ENCODE measurements at places on chromosomes 3 and 15. TPM values are rescaled to one million over a fixed set of nuclear protein-coding genes. Genes with fewer than 3 reads are reported as not detected.
A peak's percentile ranks its signal among the peaks of the same experiment; 100 is the strongest.

GRCh38 chr3:193777524-193777923 lies 184.5 kb downstream of the OPA1 start:
- H3K27ac ChIP-seq = no peak overlapping the region
- H3K27me3 ChIP-seq = no peaks in the 10 kb centered on the region
- H3K36me3 ChIP-seq = no peaks in the 10 kb centered on the region
- peaks cover 6% of the 10 kb centered on the region for H3K4me1 ChIP-seq

GRCh38 chr15:101556273-101556672 lies 66.8 kb upstream of the PCSK6 start:
- H3K27ac ChIP-seq = no peak overlapping the region
- no peaks in the 10 kb centered on the region for H3K4me1 ChIP-seq
- H3K27me3 ChIP-seq = no peaks in the 10 kb centered on the region
- no peak for DNase-seq

- H3K4me3 ChIP-seq = no peak overlapping the region
- H3K27me3 ChIP-seq = no peaks in the 10 kb centered on the region
- peaks cover 13% of the 10 kb centered on the region for H3K4me1 ChIP-seq
- no peaks in the 10 kb centered on the region for H3K36me3 ChIP-seq
These were observed 5.0 kb downstream of the CMTM8 start for GRCh38 chr3:32243519-32243918.

DNA sequence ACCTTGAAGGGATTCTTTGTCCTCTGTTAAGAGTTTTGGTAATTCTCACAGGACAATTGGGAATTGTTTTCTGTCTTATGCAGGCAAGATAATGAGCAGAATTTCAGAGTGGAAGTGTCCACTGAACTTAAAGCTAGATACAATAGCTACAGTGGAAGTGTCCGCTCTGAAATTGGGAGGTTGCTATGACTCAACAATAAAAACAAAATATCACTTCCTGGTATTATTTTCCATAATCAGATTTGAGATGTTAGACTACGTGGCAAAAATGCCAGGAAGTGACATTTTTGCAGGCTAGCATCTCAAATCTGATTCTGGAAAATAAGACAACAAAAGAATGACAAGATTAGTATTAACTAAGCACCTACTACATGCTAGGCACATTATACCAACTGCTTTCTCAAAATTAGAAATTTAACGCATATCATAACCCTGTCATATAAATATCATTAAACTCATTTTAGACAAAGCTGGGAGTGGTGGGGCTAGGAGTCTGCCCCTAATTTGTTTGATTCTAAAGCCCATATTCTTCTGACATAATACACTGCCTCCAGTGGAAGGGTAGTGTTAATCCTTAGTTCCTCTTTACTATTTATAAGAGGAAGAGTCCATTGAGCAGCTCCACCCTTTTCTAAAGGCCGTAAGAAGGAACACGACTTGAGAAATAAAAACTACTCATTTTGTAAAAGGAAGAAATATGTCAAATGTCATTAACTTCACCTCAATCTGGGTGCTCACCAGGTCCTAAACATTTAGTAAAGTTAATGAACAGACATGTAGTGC lies 266.9 kb upstream of the STT3B start:
- no peak overlapping the region for H3K4me3 ChIP-seq
- no peak overlapping the region for H3K27ac ChIP-seq
- H3K4me1 ChIP-seq = no peaks in the 10 kb centered on the region
- H3K27me3 ChIP-seq = no peaks in the 10 kb centered on the region

DNA sequence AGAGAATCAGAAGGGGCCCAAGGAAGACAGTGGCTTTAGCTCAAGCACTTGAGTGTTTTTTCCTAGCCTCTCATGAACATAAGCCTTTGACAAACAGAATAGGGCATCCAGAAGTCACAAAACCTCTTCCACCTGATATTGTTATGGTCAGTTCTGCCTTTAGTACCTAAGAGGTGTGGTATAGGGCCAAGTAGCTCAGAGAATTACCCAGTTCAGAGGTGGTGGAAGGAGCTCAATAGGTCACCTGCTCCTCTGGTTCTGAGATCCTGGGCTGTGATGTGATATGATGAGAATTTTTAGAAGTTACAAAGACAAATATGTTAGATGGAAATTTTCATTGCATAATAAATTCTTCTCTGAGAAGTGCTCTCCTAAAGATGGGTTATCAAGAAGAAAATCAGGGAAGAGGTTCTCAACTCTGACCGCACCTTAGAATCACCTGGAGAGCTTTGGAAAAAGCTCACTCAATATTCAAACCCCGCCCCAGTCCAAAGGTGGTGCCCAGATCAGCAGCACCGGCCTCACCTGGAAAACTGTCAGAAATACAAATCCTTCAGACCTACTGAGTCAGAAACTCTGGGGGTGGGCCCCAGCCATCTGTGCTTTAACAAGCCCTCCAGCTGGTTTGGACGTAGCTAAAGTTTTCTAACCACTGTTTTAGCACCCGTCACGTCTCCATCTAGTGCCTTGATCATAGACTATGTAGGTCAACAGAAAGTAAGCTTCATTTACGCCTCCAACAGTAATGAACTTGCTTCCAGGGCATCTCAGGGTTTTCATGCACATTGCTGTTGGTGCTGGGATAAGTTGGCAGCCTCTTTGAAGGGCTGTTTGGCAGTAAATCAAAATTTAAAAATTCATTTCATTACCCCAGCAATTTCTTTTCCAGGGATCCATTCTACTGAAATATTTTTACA lies 101.3 kb downstream of the MYH15 start:
- H3K4me1 ChIP-seq = peaks cover 26% of the 10 kb centered on the region
- H3K27ac ChIP-seq = peak overlapping the region; percentile 89

GRCh38 chr15:100050877-100051786 lies 290.6 kb downstream of the ADAMTS17 start:
- no peaks in the 10 kb centered on the region for H3K4me1 ChIP-seq
- no peak overlapping the region for H3K4me3 ChIP-seq
- no peaks in the 10 kb centered on the region for H3K36me3 ChIP-seq
- H3K27me3 ChIP-seq = no peaks in the 10 kb centered on the region

DNA sequence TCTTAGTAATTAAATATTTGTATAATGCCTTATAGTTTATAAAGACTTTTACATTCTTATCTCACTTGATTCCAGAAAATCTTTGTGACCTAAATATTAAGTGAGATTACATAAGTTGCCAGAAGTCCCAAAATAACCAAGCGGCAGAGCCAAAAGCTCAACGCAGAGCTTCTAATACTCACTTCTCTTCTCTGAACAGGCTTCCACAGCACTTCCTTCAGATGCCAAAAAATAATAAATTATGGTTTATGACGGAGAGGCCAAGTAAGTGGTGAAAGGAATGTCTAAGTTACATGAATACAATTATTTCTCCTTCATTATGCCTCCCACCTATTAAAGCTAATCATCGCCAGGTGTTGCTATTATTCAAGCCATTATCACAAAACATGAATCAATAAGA lies 110.3 kb downstream of the GBE1 start:
- H3K27me3 ChIP-seq = no peaks in the 10 kb centered on the region
- no peak overlapping the region for H3K4me3 ChIP-seq
- no peak for DNase-seq
- no peaks in the 10 kb centered on the region for H3K4me1 ChIP-seq

GRCh38 chr15:37698679-37699078 lies 235.8 kb upstream of the TMCO5A start:
- no peak overlapping the region for H3K27ac ChIP-seq
- H3K4me3 ChIP-seq = no peak overlapping the region
- DNase-seq = no peak
- H3K36me3 ChIP-seq = no peaks in the 10 kb centered on the region
- H3K27me3 ChIP-seq = no peaks in the 10 kb centered on the region

GRCh38 chr15:92614791-92615785 lies 40.5 kb downstream of the FAM174B start:
- H3K27ac ChIP-seq = no peak overlapping the region
- H3K27me3 ChIP-seq = no peaks in the 10 kb centered on the region
- no peaks in the 10 kb centered on the region for H3K36me3 ChIP-seq

DNA sequence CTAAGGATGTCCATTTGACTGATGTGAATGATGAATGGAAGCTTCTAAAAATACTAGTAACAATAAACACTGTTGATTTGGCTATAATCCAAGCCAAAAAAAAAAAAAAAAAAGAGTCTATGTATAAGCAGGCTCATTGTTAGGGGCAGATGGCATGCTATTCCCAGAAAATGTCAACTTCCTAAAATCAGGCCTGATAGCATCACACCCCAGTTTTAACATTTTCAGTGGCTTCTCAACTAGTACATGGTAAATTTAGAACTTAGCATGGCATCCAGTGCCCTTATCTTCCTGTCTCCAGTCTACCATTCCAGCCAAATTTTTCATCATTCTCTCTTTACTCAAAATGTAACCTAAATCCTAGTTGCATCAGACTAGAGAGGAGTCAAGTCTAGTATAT lies 288.2 kb upstream of the ZNF385D start:
- no peaks in the 10 kb centered on the region for H3K4me1 ChIP-seq
- H3K27me3 ChIP-seq = no peaks in the 10 kb centered on the region
- no peak overlapping the region for H3K4me3 ChIP-seq

GRCh38 chr15:40106203-40107161 lies 2.2 kb downstream of the BMF start:
- H3K4me1 ChIP-seq = peaks cover 67% of the 10 kb centered on the region
- H3K27me3 ChIP-seq = no peaks in the 10 kb centered on the region
- peak; percentile 85 for DNase-seq
- H3K27ac ChIP-seq = peak overlapping the region; percentile 91

DNA sequence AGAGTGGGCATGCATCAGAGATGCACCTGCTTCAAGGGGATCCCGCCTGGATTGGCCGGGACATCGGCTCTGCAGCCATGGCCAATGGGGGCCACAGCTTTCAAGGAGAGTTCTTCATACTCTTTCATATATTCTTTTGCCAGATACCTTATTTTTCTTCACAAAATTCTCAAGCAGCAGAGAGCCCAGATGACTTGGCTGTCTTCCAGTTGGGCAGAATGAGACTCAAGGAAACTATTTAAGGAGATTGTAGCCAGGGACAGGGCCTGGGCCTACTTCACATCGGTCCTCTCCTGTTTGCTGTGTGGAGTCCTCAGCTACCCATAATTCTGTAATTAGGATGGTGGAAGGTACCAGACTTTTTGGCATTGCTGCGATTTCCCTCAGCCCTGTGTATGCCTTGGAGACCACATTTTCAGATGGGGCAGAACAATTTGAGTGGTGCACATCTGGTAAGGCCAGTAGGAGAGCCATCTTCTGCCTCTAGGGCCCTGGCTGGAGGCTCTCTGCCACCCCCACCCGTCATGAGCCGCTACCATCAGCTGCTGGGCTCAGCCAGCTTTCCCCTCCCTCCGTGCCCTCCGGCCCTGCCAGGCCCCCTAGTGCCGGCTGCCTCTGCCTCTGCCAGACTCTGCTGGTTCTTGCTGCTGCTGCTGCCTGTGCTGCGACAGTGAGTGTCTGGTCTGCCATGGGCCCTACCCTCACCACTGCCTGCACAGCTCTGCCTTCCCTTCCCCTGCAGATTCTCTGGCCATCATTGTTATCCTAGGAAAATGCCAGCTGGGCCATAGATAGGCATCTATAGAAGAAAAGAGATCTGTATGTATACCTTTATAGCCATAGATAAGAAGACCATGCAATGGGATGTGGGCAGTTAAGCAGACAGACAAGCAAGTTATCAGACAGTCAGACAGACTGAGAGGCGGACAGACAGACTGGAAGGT lies 6.7 kb downstream of the PLIN1 start:
- no peak overlapping the region for H3K4me3 ChIP-seq
- H3K27ac ChIP-seq = no peak overlapping the region
- no peaks in the 10 kb centered on the region for H3K36me3 ChIP-seq
- H3K4me1 ChIP-seq = no peaks in the 10 kb centered on the region
- no peak for DNase-seq
- H3K27me3 ChIP-seq = no peaks in the 10 kb centered on the region

DNA sequence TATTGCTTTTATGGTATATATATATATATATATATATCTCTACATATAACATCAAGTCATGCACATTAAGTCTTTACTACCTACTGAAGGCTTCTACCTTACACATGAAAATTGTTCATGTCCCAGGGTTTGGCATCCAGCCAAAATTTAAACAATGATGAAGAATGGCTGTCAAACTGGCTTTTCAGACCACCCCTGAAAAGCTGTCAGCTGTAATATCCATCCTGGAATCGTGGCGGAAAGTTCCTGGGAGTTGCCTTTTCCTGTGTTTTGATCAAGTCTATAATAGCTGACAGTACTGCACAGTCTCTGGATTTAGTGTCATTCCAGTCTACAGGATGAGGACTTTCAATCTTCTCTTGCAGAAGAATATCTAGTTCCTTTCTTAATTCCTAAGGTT lies 48.3 kb downstream of the DHX36 start:
- no peak for DNase-seq
- no peaks in the 10 kb centered on the region for H3K27me3 ChIP-seq
- no peak overlapping the region for H3K4me3 ChIP-seq
- H3K4me1 ChIP-seq = no peaks in the 10 kb centered on the region
- no peak overlapping the region for H3K27ac ChIP-seq

DNA sequence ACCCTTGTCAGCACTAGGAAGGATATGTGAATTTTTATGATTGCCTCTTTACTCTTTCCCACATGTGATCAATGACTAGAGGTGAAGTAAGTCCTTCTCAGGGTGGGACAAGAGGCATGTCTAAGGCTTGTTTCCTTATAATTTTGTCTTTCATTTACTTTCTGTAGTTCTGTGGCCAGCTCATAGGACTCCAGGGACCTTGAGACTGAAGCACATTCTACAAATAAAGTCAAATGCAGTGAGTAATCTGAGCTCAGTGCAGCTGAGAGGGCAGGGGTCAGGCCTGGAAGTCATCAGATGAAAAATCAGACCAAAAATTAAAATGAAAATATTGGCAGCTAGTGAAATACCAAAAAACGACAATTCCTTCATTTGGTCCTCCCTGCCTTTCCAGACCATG lies 424.7 kb upstream of the THBS1 start:
- H3K4me3 ChIP-seq = no peak overlapping the region
- peaks cover 18% of the 10 kb centered on the region for H3K4me1 ChIP-seq
- no peak overlapping the region for H3K27ac ChIP-seq
- H3K27me3 ChIP-seq = no peaks in the 10 kb centered on the region
- no peak for DNase-seq
- no peaks in the 10 kb centered on the region for H3K36me3 ChIP-seq

- DNase-seq = no peak
- H3K4me3 ChIP-seq = no peak overlapping the region
- no peaks in the 10 kb centered on the region for H3K36me3 ChIP-seq
- H3K27ac ChIP-seq = no peak overlapping the region
- H3K4me1 ChIP-seq = no peaks in the 10 kb centered on the region
These were observed 67.8 kb upstream of the ATP10A start for GRCh38 chr15:25930931-25931330.

- H3K4me3 ChIP-seq = no peak overlapping the region
- DNase-seq = no peak
- H3K27me3 ChIP-seq = peaks cover 8% of the 10 kb centered on the region
- peaks cover 3% of the 10 kb centered on the region for H3K4me1 ChIP-seq
- no peaks in the 10 kb centered on the region for H3K36me3 ChIP-seq
- H3K27ac ChIP-seq = no peak overlapping the region
These were observed 38.8 kb upstream of the B3GNT5 start for GRCh38 chr3:183214277-183214612.

The LTF gene
- 0.14 TPM for total RNA-seq

The DNAJA4 gene
- 44.5 TPM for total RNA-seq

The CYP11A1 gene
- not detected for total RNA-seq

The FEZF2 gene
- total RNA-seq = not detected
